Activated naive CD4-positive, alpha-beta T cell treated with anti-CD3 and anti-CD28 coated beads, Interleukin-2, amount 50 U/mL, for 72 hours (primary cell): ENCODE measurements at places on chromosomes 12 and 14. TPM values are rescaled to one million over a fixed set of nuclear protein-coding genes. Genes with fewer than 3 reads are reported as not detected.

The TMPRSS12 gene
- total RNA-seq: not detected

The LBHD2 gene
- total RNA-seq: not detected

The ZFHX2 gene
- total RNA-seq: 2.5 TPM

The KRT83 gene
- not detected for total RNA-seq

GRCh38 chr12:132199526-132200319 lies 55.5 kb downstream of the NOC4L start:
- DNase-seq: no peak

DNA sequence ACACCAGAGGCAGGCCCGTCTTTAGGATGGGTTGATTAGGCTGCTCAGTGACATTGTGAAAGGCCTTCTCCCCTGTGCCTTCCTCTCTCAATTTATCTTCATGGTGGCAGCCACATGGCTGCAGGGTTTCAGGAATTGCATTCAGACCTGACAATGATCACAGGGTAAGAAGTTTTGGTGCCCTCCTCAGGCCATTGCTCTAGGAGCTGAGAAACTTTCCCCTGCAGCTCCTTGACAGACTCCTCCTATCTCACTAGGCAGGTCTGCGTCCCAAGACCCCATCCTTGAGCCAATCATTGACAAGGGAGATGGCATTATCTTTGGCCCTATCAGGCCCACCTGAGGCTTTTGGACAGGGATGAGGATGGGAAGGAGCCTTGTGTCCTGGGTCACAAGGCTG lies 57.4 kb upstream of the ANO4 start:
- no peak for DNase-seq

- peak; percentile 75 for DNase-seq
Measured at GRCh38 chr12:121579981-121580868, 598 bp downstream of the KDM2B start.

DNA sequence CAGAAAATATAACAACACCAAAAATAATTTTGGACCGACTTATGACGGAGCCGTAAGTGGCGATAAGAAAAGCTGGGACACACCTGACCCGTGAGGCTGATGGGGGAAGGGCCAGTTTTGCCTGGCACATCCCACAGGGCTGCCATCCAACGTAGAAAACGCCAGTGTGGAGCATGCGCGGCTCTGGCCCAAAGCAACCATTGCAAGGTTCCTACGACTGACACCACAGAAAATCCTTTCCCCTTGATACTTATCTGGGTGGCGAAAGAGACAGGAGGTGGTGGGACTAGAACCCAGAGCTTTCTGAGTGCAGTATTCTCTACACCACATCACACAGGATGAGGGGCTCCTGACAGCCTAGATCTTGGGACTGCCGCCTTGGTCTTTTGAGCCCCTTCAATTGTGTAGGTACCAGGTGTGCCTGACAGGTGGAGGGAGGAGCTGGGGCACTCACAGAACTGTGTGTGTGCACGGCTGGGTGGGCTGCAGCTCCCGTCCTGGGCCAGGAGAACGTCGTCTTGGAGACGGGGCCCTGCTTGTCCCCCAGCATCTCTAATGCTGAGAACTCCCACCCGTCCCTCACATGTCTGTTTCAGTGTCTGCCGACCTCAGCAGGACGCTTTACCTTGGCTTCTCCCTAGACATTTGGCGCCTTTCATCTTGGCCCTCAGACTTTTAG lies 17.4 kb upstream of the CACNA2D4 start:
- no peak for DNase-seq

DNA sequence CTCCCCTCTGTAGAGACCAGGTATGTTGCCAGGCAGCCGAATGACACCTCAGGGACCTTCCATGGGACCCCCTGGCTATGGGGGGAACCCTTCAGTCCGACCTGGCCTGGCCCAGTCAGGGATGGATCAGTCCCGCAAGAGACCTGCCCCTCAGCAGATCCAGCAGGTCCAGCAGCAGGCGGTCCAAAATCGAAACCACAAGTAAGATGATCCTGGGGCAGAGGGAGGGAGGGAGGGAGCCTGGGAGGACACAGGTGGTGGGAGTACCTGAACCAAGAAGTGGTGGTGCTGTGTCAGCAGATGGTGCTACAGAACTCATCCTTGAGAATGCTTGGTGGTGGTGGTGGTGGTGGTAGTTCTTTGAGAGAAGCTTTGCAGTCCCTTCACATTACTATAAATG lies 1.0 kb downstream of the SMARCD1 start:
- no peak for DNase-seq

GRCh38 chr14:50769863-50770500 lies 61.0 kb downstream of the NIN start:
- no peak for DNase-seq

- DNase-seq: no peak
Measured at GRCh38 chr14:52944254-52944653, 6.6 kb downstream of the FERMT2 start.

- DNase-seq: no peak
Measured at GRCh38 chr12:117359029-117359845, 2.2 kb downstream of the NOS1 start.

GRCh38 chr14:71597955-71598660 lies 334.1 kb upstream of the RGS6 start:
- no peak for DNase-seq
